Activated CD8-positive, alpha-beta memory T cell treated with anti-CD3 and anti-CD28 coated beads, Interleukin-2, amount 50 U/mL, for 4 hours (primary cell): ENCODE measurements at places on chromosomes 16 and 17.

GRCh38 chr16:67429799-67430503 lies 970 bp upstream of the HSD11B2 start:
- DNase-seq: no peak

- no peak for DNase-seq
Observed at GRCh38 chr17:48456589-48456988, 26.6 kb upstream of the SKAP1 start.

GRCh38 chr17:69609473-69610305 lies 195.2 kb downstream of the MAP2K6 start:
- DNase-seq: no peak

GRCh38 chr16:2211923-2212347 lies 1.3 kb upstream of the BRICD5 start:
- DNase-seq: no peak

GRCh38 chr17:41810659-41811548 lies 845 bp downstream of the P3H4 start:
- DNase-seq: no peak

GRCh38 chr17:58621174-58621573 lies 70.7 kb downstream of the TEX14 start:
- no peak for DNase-seq

GRCh38 chr17:42608305-42609181 lies 631 bp downstream of the RETREG3 start:
- DNase-seq: no peak

GRCh38 chr17:42275527-42276358 lies 448 bp downstream of the STAT5B start:
- peak; percentile 65 for DNase-seq

DNA sequence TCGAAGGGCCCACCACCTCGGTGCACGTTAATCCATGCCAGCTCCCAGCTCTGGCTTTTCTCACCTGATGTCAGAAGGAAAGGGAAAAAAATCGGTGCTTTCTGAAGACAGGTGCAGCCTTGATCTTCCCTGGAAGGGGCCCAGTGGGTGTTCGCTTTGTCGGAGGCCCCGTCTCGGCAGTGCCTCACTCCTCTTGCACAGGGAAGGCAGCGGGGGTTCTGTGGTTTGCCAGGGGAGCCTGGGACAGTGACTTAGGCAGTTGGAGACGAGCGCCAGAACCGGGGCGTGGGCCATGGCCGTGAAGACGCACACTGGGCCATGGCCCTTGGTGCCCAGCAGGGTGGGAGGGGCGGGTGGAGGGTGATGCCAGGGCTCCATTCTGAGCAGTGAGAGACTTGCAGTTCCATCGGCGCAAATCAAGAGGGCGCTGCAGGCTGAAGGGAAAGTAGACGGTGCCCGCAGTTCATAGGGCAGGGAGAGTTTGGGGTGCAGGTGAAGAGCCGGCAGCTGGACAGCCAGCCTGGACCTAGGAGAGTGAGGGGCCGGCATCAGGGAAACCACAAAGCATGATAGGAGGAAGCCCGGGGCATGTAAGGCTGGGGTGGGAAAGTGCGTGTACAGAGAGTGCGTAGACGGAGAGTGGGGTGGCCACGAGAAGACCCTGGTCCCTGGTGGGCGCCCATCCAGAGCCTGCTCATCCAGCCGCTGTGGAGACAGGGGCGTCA lies 101.3 kb upstream of the CHMP6 start:
- DNase-seq: no peak

DNA sequence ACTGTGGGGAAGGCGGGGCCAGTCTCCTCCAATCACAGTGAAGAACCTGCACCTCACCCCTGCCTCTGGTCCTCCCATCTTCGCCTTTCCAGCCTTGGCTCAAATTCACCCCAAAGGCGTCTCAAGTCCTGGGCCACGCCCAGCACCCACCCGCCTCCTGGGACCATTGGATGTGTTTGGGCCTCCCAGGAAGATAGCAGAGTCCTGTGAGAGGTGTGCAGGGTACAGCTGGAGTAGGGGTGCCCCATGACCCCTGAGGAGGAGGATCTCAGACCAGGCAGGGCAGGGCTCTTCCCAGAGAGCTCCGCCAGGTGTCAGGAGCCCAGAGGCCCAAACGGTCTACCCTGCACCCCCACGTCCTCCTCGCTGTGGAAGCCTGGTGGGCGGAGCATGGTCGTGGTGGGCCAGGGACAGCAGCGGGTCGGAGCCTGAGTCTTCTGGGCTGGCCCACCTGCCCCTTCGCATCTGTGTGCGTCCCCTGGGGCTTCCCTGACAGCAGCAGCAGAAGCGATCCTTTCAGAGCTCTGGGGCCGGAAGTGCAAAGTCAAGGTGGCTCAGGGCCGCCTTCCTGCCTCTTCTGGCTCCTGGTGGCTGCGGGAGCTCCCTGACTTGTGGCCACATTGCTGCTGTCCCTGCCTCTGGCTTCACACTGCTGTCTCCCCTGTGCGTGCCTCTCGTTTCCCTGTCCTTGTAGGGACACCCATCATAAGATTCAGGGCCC lies 34.9 kb upstream of the ZNF469 start:
- no peak for DNase-seq

DNA sequence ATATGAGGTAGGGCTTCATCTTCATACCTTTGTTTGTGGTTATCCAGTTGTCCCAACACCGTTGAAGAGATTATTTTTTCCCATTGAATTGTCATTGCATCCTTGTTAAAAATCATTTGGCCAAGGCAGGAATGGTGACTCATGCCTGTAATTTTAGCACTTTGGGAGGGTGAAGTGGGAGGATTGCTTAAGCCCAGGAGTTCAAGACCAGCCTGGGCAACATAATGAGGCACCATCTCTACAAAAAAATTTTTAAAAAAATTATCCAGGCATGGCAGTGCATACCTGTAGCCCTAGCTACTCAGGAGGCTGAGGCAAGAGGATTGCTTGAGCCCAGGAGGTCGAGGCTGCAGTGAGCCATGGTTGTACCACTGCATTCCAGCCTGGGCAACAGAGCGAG lies 223.9 kb downstream of the TANC2 start:
- no peak for DNase-seq

DNA sequence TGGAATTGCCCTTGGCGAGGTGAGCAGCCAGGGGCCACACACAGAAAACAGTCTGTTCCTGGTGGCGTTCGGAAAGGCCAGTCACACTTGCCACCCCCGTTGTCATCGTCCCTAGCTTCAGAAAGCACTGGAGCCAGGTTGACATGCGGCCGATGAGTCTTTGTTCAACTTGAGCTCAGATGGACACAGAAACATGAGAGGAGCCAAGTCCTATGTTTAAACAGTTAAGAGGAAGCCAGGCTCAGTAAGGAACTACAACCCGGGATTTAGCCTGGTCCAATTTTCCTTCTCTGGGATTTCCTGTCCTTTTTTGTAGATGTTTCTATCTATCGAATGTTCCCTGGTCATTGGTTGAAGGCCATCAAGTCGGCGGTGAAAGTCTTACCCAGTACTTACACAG lies 19.5 kb downstream of the SALL1 start:
- DNase-seq: no peak
